ENCODE measurements at places on chromosomes 2 and 18. TPM values are rescaled to one million over a fixed set of nuclear protein-coding genes. Genes with fewer than 3 reads are reported as not detected.

DNA sequence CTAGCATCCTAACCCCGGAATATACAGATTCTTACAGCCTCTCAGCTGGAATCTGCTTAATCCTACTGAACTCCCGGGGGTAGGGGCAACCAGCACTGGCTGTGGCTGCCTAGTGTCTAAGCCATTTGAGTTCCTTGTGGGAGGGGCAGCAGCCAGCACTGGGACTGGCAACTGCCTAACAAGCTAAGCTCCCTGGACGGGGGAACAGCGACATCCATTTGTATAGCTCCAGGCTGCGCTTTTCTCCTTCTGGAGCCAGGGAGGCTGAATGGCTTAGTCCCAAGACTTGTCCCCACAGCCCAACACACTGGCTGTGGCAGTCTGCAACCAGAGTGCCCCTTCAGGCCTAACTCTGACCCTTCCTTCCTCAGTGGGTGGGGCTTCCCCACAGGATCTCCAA lies 787.2 kb downstream of the METTL4 start:
- no peak for DNase-seq

The B3GNT7 gene
- total RNA-seq = 1.7 TPM

The SULT1C4 gene
- 1.6 TPM for total RNA-seq

The CCDC68 gene
- 14.6 TPM for total RNA-seq

DNA sequence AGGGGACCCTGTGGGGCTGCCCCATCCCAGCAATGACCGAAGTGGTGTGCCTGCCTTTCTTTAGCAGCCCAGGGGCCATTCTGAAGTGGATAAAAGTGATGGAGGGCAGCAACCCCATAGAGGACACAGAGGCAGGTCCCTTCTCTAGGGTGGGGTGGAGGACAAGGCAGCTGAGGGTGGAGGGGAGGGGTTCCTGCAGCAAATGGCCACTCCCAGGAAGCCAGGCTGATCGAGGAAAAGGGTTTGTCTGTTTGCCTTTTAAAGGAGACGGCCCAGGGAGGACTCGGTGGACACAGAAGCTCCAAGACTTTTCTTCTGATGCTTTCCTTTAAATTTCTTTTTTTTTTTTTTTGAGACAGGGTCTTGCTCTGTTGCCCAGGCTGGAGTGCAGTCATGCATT lies 272.8 kb downstream of the TWIST2 start:
- DNase-seq = no peak

- DNase-seq = no peak
Measured at GRCh38 chr18:31563778-31564177, 27.9 kb upstream of the TTR start.

DNA sequence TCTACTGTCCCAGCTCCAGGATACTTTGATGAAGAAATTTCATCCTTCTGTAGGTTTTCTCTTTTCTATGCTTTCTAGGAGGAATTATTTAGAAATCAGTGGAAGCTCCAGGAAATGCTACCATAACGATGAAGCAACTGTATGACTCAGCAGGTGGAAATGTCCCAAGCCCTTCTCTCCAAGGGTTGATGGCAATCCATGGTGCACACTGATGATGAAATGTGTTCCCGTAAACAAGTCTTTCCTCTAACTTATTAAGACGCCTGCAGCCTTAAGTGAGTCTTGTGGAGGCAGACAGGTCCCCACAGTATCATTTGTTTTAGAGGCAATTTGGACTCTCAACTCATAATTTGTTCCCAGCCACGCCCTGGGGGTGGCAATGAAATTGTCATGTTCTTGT lies 777.6 kb upstream of the SOX11 start:
- DNase-seq = no peak

DNA sequence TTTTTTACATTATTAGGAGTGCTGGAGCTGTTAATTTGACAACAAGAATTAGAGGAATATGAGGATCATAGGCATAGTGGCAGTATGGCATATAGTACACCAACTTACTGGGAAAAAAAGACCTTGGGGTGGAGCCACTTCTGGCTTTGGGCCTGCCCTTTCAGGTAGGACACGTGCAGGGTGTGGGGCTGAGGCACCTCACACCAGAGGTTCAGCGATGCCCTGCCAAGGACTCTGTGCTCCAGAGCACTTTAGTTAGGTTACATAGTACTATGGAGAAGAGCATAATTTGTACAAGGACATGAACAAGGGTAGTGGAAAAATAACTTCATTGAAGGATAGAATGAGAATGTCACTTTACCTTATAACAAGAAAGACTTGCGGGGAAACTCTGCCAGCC lies 77.1 kb upstream of the CD302 start:
- DNase-seq = no peak

DNA sequence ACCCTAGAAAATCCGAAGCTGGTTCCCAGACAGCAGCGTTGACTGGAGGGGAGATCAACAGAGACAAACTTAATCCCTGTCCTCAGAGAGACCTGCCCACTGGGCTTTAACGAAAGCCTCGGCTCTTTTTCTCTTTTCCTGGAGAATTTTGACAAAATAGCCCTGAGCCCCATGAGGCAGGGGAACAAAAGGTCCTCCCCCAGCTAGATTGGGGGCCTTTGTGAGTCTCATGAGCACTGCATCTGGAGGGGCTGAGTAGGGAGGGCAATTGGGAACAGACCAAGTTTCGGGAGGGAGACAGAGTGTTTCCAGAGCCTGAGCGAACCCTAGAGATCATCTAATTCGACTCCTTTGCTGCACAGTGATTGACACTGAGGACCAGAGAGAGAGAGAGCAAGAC lies 123.9 kb upstream of the HAAO start:
- no peak for DNase-seq

DNA sequence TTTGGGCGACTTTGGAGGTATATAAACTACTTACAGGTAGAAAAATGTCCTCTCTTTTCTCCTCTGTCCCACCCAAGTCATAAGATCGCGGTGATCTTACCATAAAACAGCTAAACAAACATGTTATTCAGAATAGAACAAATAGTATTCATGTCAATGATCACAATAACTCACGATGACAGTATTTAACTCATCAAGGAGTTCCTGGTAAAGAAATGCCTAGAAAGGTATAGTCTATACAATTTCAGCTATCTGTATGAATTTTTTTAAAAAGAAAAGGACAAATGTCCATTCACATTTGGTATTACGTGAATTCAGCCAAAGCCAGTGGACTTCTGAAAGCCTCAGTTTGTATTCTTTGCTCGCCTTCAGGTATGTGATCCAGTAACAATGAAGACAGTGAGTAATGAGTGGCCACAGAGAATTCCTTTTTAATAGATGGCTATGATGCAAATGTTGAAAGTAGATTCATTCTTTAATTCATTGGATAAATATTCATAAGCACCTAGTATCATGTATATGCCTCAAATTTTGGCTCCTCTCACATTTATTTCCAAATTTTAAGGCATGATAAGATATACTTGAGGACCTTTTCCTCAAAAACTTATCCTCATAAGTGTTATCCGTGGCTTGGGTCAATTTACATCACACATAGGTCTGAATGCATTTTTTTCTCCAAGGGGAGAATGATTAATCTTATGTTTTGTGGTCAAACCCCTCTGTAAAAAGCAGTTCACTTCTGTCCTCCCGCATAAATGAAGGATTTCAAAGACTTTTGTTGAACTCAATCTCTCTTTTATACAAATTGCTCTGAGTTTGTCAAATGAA lies 20.3 kb downstream of the ABCB11 start:
- DNase-seq = no peak

GRCh38 chr2:8666581-8666980 lies 15.3 kb upstream of the ID2 start:
- no peak for DNase-seq

The IHH gene
- total RNA-seq = 2.4 TPM

The PIGN gene
- total RNA-seq = 20.6 TPM

DNA sequence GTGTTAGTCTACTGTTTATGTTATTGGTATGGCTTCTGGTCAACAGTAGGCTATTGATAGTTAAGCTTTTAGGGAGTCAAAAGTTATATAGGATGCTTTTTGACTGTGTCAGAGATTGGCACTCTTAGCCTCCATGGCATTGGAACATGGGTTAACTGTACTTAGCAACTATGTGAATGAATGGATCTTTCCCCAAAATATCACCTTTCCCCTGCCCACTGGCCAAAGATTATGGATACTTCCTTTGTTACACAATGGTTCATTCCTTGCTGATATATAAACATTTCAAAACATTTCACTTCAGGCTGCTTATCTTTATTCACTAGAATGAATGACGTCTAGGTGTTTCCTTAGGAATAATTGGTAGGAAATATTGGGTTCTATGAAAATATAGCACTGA lies 62.1 kb upstream of the DOCK10 start:
- no peak for DNase-seq

DNA sequence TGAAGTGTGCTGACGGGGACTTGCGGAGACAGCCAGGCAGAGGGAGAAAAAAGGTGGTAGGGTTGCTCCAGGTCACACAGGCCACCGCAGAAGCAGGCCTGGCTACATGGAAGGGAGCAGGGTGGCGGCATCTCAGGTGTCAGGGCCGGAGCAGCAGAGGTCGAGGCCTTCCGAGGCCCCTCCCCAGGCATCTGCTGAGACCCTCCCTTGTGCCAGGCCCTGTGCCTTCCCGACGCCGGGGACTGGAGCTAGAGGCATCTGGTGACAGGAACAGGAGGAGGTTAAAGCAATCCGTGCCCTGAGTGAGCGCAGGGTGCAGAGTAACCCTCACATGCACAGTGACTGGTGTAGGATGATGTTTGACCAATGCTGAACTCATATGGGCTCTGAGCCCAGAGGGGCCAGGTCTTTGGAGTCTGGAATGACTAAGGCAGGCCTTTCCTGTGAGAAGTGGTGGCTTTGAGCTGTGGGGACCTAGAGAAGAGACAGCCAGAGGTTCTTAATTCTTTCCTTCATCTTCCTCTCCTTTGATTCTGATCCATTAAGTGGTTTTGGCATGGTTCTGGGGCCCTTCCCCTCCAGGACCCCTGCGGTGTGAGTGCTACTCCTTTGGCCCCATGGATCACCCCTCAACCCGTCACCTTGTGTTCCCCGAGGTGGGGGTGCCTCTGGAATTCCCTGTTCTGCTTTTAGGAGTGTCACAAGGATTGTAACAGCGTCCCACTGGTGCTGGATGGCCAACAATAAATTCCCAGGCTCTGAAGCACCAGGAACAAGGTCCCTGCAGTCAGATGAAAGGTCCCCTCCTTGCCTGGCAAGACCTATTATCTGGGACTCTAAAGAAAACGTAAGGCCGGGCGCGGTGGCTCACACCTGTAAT lies 72.1 kb downstream of the KLHL29 start:
- no peak for DNase-seq

- no peak for DNase-seq
Measured at GRCh38 chr2:238267884-238268680, 20.3 kb downstream of the PER2 start.

The MFSD6 gene
- 9.5 TPM for total RNA-seq

GRCh38 chr2:71856773-71857525 lies 290.7 kb downstream of the CYP26B1 start:
- no peak for DNase-seq

DNA sequence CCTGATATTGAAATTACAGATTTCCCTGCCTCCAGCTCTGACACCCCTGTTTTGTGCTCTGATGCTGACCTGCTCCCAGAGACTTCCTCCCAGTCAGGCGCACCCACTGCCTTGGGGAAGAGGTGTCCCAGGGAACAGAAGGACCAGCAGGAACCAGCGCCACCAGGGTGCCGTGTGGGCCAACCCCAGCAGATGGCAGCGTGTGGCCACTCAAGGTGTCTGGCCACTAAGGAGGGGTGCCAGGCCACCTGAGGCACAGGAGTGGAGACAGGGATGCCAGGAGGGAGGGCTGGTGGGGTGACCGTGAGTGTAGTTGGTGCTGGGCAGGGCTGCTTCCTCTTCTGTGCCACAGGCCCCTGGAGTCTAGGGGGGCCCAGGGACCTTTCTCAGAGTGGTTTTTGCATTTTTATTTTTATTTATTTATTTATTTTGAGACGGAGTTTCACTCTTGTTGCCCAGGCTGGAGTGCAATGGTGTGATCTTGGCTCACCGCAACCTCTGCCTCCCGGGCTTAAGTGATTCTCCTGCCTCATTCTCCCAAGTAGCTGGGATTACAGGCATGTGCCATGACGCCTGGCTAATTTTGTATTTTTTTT lies 56.0 kb downstream of the TEX44 start:
- DNase-seq = peak; percentile 71

DNA sequence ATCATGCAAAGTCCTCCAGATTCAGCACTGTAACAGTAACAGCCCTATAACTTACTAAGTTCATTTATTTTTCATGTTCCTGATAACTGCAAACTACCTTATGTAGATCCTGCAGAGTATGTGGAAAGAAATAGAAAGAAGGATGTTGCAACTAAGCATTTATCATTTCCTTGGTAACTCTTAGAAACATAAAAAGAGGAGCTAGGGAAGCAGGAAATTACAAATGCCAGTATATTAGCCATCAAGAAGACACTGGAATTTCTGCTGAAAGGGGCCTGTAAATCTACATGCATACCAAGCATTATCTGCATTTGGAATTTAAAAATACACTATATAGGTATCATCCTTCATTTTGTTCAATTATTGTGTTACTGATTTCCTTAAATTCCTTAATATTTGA lies 66.8 kb downstream of the PDE11A start:
- DNase-seq = no peak

- no peak for DNase-seq
Measured at GRCh38 chr18:25650201-25650941, 298.4 kb upstream of the ZNF521 start.

GRCh38 chr2:27296481-27296880 lies 11.8 kb downstream of the UCN start:
- DNase-seq = no peak

The RBM44 gene
- total RNA-seq = 0.09 TPM

DNA sequence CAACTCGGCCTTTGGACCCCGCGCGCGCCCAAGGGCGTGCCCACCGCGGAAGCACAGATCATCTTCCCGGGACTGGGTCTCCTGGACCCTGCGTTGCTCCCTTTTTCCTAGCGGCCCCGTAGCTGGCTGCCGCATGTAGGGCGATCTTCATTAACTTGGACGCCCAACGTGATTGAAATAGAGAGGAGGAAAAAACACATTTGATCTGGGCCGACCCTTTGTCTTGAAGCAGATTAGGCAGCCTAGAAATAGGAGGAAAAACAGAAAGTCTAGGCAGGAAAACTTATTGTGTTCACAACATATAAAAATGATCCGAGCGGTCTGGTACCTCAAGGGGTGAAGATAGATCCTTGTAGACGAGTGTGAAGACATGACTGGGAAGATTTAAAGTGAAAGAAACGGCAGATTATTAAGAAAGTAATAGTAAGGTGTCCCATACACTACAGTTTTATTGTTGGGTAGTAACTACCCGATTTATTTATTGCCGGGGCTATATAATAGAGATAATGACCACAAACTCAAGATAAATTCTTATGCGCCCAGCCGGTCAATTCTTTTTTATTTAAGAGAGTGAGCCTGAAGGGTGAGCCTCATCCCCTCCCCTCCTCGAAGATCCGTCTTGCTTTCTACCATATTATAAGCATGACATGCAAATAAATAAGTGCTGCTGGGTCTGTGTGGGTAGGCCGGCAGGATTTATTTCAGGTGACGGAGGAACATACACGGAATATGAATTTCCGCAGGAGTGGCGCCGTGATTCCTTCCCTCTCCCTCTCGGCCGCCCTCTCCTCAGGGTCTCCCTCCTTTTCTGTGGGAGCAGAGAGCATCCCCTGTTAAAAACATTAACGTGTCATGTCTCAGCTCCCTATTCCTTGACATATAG lies 147.4 kb downstream of the MEIS1 start:
- no peak for DNase-seq

GRCh38 chr2:39375917-39376316 lies 61.2 kb downstream of the MAP4K3 start:
- no peak for DNase-seq

The TUBA3E gene
- total RNA-seq = not detected

All from liver (tissue), 10 donors.